ENCODE measurements at places on chromosomes 16 and 17.
A peak's percentile ranks its signal among the peaks of the same experiment; 100 is the strongest.

DNA sequence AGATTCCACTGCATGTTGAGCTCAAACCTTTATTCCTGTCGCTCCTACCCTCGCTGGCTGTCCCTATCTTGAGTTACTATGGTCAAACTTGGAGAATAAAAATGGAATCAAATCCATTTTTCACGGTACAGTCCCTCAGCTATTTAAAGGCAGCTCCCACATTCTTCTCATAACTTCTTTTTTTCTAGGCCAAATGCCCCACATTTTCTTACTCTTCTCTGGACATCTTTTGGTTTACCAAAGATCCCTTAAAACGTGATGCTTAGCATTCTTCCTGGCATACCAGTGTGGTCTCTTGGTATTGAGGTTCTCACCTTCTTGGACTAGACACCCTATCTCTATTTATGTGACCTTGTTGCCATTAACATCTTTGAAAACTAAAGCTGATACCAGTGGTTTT is 48.3 kb upstream of the MAF start:
- no peak for DNase-seq

GRCh38 chr17:21540502-21540901 is 151.8 kb upstream of the KCNJ18 start:
- no peak for DNase-seq

GRCh38 chr17:7238420-7239090 is 702 bp downstream of the PHF23 start:
- DNase-seq = no peak

- DNase-seq = no peak
Observed at GRCh38 chr16:13130586-13130985, 229.2 kb downstream of the SHISA9 start.

DNA sequence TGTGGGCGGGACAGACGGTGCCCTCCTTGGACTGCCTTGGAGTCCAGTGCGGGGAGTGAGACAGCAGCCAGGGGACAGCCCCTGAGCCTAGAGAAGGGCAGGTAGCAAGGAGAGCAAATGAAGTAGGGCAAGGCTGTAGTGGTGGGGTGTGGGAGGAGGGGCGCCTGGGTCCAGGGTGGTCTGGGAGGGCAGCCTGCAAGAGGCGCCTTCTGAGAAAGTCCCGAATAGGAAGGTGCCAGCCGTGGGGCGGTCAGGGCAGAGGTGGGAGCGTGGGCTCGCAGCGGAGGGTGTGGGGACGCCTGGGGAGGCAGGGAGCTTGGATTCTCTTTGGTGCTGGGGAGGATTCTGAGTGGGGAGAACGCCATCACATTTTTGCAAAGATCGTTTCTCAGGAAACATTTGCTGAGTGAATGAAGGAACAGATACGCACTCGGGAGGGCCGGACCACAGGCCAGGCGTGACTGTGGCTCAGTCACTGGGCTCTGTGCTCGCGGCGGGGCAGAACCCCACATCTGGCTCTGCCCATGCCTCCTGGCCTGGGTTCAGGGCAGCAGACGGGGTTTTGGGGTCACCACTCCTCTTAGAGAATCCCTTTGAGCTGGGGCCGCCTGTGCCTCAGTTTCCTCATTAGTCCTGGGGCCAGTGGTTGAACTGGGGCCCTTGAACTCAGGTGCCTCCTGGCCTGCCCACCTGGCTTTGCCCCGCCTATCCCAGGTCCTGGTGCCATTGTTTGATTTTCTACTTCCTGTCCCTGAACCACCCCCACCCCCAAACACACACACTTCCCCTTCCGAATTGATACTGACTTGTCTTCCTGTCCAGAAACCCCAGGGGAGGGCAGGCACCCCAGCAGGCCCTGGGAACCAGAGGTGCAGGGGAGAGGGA is 4.2 kb downstream of the SNN start:
- no peak for DNase-seq

DNA sequence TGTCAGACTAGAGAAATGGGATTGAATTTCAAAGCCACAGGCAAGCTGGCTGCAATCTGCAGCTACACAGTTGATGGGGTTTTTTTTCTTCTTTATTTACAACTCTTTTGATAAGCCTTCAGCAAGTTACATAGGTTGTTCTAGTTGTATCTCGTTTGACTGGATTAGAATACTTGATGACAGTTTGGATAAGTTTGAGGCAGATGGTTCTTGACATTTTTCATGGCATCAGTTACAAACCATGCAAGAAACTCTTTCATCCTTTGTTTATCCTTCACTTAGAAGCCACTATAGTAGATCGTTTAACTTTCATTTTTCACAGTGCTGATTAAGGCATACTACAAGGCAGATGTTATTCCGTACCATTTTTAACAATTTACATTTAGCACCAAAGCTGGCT is 238.9 kb downstream of the TOX3 start:
- no peak for DNase-seq

DNA sequence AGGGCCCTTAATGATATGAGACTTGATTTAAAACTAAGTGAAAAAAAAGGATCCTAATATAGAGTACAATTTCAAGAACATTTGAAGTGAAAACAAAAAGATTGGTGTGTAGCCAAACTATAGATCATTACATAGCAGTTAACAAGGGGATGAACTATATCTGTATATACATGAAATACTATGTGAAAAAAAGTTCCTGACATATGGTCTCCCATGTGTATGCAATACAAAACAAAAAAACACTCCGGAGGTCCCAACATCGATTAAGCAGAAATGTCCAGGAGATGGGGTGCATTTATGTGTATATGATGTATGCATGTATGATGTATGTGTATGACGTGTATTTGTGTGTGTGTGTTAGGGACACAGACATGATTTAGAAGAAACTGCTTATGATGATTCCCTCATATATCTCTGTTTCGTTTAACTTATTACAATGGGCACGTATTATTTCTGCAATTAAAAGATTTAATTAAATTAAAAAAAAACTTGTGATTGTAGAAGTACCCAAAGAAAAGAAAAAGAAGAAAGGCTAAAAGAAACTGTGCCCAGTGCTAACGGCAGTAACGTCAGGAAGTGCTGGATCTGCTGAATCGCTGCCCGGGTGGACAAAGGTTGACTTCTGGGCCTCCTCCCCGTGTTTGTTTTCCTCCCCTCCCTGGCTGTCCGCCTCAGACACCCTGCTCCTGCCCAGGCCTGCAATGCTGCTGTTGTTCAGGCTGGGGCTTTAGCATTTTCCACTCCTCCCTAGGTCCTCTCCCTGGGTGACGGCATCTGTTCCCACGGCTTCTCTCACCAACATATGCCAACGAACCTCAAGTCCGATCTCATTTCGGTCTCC is 36.9 kb downstream of the TBX4 start:
- DNase-seq = no peak

GRCh38 chr17:16989953-16990860 is 18.3 kb upstream of the TNFRSF13B start:
- no peak for DNase-seq

- DNase-seq = no peak
Observed at GRCh38 chr17:78045316-78045715, 83.2 kb downstream of the TMC6 start.

- DNase-seq = peak; percentile 90
Observed at GRCh38 chr16:641326-642188, at the start of gene MCRIP2. MCRIP2 (plus strand) TSS chr16:641828; CDS start chr16:641992, 164 bp downstream.

DNA sequence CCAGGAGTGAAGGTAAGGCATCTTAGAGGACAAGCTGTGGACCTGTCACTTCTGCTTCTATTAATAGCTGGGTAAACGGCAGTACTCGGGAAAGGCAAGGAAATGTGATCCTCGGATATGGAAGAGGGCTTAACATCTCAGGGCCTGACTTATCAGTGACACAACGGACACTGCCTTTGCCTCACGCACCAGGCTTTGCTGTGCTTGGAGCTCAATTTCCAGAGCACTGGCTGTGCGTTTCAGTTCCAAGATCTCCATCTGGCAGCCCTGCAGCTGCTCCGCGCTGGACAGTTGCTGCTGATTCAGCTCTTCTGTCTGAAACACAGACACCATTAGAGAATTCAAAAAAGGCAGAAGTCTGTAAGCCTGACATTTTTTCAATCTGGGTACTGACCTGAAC is 3.5 kb downstream of the KRT40 start:
- no peak for DNase-seq

Measured in WTC11 (cell line).